Bronchial epithelial cell (primary cell): ENCODE measurements at places on chromosomes 6 and 20.

DNA sequence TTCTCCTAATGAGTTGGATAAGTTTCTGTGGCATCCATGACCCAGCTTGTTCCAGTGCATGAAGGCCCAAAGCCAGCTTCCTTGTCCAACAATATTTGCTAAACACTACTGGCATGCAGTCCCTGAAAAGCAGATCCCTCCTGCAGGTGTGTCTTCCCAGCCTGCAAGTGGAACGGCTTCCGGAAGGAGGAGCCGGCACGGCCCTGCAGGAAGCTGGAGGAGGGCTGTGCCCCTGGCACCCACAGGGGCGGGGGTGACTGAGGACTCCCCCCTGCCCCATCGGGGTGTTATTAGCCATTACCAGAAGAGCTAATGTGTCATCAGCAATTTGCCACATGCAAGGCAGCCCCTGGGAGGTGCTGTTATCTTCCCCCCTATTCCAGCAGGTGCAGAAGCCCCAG, 27.4 kb downstream of the NPEPL1 start:
- no peak for DNase-seq

DNA sequence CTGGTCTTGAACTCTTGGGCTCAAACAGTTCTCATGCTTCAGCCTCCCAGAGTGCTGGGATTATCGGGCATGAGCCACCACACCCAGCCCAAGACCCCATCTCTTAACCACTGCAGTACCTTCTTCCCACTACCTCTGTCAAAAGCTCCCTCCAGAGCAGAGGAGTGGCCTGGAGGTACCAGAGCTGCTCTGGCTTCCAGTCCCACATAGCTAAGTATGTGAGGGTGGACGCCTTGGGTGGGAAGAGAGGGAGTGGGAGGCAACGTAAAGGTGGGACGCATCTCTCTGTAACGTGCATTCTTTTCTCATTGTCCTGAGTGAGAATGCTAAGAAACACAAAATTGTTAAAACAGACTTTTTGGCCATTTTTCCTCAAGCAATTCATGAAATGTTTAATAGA, 24.5 kb downstream of the TM9SF4 start:
- no peak for DNase-seq

DNA sequence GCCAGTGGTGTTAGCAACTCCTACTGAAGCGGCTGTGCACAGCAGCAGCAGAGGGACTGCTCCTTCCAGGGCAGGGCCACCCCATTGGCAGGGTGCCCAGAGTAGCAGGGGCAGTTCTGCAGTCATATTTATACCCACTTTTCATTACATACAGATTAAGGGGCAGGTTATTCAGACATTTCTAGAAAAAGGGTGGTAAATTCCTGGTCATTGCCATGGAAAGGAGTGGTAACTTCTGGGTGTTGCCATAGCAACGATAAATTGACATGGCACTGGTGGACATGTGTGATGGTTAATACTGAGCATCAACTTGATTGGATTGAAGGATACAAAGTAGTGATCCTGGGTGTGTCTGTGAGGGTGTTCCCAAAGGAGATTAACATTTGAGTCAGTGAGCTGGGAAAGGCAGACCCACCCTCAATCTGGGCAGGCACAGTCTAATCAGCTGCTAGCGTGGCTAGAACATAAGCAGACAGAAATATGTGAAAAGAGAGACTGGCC, 45.0 kb downstream of the IYD start:
- DNase-seq = no peak

GRCh38 chr6:107648983-107649382, 159.1 kb downstream of the SOBP start:
- DNase-seq = no peak

DNA sequence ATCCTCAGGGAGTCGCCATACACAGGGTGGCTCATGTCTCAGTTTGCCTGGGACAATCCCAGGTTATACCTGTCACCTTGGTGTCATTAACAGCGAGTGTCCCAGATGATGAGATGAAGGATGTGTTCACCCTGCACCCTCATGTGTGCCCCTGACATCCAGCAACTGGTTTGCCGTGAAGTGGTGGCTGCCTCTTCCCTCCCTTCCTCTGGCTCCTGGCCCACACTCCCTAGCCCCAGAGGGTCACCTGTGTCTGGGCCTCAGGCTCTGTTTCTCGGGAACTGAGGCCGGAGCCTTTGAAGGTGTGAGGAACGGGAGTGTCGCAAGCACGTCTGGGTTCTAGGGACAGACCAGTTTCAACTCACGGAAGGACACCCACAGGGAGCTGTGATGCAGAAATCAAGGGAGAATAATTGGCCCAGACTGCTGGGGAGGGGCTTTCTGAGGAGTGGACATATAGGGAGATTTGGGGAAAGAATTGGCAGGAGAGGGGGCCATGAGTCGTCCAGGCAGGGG, 35.8 kb upstream of the PHACTR3 start:
- DNase-seq = no peak

DNA sequence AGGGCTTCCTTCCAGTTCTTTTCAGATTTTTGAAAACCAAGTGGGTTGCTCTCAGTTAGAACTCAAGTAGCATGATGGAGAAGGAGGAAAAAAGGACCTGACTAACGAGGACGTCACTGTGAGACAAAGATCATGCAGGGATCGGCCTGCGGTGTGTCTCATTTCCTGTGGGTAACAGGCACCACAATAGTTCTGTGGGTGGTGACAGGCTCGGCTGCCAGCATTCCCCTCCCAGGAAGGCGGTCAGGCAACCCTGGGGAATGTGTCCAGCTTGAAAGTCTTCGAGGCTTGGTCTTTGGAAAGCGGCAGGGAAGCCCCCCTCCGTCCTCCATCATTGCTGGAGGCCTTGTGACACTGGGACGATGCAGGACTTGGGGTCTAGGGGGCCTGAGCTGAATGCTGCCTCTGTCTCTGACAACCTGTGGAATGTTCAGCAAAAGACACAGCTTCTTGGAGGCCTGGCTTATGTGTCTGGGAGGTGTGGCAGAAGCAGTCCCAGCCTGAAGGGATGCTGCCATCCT, 121.0 kb downstream of the BCAS1 start:
- peak; percentile 96 for DNase-seq

DNA sequence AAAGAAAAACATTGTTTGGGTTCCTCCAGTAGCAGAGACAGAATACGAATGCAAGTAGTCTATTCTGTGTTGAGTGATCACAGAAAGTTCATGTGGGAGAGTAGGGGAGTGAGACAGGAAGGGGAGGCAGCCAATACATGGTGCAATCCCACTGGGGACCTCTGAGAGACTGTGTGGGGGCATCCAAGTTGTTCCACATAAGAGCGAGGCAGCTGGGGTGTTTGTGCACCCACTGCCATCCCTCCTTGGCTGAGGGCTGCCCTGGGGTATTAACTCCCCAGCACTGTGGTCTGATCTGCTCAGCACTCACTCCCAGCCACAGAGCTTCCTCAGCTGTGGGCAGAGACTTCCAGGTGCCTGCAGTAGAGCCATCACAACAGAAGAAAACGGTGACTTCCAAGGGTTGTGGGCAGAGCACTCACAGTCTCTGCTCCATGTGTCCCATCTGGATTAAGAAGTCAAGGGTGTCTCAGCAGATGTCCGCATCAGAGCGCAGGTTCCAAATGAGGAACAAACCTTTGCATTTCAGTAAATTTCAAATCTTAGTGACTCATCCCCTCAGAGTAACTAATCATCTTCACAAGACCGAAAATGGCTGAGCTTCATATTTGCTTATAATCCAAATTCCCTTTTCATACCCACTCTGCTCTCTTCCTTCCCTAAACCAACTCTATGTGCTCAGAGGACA, 101.9 kb upstream of the NAA20 start:
- no peak for DNase-seq

DNA sequence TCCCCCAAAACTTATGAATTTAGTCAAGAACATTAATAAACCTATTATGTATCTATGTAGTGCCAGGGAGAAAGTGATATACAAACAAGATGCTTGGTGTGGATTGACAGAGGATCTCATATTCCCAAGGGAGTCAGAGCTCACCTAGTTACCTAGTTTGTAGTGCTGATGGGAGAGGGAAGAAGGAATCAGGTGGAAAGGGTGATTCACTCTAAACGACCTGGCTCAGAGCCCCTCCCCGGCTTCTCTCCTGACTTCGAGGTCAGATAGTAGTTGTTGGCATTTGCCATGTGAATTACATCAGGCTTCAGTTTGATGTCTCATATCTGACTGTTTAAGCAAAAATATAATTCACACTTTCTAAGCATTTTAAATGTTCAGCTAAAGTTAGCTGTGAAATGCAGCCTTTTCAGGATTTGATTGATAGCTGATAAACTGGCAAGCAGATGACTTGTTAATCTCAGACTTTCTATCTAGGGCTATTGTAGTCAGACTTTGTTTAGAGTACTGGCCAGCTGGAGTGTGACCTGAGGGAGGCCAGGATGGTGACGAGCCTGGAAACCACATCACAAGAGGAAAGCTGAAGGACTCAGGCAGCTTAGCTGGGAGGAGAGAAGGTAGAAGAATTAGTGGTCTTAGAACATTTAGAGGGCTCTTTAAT, 123.7 kb downstream of the AKAP7 start:
- peak; percentile 52 for DNase-seq

DNA sequence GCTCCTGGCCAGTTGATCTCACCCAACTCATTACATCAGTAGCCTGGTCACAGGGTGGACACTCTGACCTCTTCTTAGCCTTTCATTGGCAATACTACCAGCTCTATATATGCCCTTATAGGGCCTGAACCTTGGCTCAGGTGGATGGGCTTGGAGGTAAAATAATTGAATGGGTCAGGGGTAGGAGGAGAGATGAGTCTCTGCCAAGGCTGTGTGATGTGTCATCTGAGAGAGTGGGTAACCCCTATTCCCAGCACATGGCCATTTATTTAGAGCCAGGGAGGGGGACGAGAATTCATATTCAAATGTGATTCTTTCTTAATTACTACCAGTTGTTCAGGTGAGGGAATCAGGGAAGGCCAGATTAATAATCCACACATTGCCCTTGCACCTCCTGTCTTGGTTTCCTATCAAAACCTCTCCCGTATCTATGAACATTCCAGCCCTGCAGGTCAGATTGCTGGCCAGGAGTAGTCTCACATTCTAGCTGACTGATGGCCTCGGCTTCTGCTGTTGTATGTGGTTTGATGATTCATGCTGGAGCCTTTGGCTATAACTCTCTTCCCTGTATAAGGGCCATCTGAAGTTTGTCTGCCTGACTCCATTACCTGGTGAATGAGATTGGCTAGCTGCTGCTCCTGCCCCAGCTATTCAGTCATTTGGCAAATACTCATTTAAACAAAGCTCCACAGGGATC, 13.4 kb downstream of the C20orf173 start:
- peak; percentile 88 for DNase-seq

DNA sequence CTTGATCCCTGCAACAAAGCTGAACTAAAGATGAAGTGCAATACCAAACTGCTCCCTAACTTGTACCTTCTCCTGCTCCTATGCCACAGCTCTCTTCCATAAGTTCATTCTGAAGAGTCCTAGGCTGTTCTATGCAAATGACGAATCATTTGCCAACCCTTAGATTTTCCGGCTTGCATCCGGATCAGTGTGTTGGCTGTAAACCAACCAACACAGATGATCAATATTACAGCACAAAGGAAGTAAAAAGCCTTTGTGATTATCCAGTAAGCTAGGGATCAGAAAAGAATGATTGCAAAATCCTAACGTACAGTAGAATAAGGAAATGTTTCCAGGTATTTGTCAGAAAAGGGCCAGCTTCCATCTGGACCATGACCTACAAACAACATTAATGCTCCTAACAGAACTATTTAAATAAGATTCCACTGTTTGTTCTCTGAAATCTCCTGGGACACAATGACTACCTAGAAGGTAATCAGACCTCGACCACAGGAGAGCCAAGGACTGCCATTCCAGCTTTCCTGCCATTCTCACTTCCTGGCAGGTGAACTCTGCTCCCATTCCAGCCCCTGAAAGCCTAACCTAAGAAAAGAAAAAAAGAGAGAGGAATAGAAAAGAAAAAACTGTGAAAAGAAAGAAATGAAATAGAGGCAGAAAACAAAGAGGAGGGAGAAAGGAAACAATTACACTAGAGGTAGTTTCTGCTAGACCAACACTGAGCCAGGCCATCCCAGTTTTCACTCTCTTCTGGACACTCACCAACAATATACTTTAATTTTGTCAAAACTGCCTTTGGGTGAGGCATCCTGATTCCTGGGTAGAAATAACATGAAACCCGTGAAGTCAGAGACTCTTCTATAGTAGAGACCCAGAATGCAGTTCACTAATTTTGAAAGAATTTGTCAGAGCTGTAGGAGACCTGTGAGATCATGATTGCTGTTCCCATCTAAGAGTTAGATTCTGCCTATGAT, 19.7 kb downstream of the GMDS start:
- DNase-seq = peak; percentile 73

DNA sequence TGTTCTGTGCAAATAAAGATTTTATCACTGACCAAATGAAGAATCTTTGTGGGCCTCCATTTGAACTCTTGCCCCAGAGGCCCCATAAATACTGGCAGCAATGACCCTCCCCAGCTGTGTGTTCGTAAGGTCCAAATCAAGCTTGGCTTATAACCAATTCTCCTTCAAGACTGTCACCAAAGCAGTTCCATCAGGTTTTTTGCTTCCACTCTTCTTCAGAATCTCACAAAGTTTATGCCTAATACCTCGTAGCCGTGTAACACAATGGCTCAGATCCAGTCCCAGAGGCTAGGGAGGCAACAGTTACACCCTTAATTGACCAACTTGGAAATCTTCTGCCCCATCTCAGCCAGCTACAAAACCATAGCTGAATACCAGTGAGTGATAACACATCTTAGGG, 120.5 kb downstream of the HIVEP2 start:
- no peak for DNase-seq

- peak; percentile 52 for DNase-seq
Observed at GRCh38 chr6:16183187-16183664, 54.3 kb downstream of the MYLIP start.

DNA sequence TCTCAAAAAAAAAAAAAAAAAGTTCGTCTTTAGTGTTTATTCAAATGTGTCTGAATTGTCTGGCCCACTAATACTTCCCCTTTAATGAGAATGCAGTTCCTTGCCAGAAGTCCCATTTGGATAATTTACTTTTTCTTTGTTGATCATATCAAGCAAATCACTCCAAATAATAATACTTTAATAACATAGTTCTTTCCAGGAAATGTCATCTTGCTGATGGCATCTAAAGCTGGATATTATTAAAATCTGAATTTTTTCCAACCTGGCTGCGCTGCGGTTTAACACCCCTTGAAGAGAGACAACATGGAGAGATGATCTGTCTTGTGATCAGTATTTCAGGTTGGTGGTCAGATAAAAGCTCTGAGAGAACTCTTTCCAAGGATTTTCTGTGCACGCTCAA, 111.2 kb upstream of the CNKSR3 start:
- DNase-seq = no peak

DNA sequence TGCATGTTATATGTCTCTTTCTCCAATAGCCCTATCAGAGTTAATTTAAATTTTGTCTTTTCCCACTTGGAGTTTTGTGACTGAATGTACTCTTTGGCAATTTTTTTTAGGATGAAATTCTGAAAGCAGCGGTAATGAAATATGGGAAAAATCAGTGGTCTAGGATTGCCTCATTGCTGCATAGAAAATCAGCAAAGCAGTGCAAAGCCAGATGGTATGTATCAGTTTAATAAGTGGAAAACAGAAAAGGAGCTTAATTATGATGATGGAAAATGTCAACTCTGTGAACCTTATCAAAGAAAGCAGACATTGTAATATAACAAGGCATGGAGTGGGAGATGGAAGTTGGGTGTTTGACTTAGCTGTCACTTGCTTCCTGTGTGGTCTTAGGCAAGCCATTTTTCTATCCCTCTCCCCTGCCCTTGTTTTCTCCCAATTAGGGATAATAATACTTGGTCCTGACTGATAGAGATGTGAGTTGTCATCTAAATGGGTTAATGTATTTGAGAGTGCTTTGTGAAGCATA, 2.7 kb downstream of the CDC5L start:
- DNase-seq = no peak
